Kidney (tissue), 22 donors: ENCODE measurements at places on chromosomes 16 and 17. TPM values are rescaled to one million over a fixed set of nuclear protein-coding genes. Genes with fewer than 3 reads are reported as not detected.

DNA sequence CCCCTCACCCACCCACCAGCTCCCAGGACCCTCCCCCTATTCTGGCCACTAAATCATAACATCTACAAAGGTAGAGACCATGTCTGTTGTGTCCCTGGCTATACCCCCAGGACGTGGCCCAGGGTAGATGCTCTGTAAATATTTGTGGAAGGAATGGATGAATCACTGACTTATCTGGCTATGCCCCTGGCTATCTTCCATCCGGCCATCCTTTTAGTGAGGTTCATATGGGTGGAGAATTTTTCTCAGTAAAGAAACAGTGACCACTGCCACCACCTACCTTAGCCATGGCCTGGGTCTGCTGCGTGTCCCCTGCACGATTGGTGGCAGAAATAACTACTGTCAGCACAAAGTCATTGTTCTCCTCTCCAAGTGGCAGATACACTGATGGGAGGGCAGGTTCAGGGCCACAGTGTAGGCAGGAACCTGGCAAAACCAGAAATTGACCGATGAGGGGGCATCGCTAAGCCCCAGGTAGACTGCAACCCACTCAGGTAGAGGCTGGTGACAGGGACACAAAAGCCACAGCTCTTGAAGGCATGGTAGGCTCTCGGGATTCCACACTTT is 63.1 kb upstream of the BCO1 start:
- H3K4me3 ChIP-seq, result no peak overlapping the region
- H3K27me3 ChIP-seq, result no peaks in the 10 kb centered on the region
- no peak overlapping the region for H3K27ac ChIP-seq
- H3K4me1 ChIP-seq, result no peaks in the 10 kb centered on the region
- no peaks in the 10 kb centered on the region for H3K36me3 ChIP-seq

GRCh38 chr17:63019138-63019873 is 53.3 kb downstream of the TANC2 start:
- no peak overlapping the region for H3K4me3 ChIP-seq
- H3K27me3 ChIP-seq, result no peaks in the 10 kb centered on the region
- H3K27ac ChIP-seq, result no peak overlapping the region

CCDC144A gene
- total RNA-seq, result 7.6 TPM

DNA sequence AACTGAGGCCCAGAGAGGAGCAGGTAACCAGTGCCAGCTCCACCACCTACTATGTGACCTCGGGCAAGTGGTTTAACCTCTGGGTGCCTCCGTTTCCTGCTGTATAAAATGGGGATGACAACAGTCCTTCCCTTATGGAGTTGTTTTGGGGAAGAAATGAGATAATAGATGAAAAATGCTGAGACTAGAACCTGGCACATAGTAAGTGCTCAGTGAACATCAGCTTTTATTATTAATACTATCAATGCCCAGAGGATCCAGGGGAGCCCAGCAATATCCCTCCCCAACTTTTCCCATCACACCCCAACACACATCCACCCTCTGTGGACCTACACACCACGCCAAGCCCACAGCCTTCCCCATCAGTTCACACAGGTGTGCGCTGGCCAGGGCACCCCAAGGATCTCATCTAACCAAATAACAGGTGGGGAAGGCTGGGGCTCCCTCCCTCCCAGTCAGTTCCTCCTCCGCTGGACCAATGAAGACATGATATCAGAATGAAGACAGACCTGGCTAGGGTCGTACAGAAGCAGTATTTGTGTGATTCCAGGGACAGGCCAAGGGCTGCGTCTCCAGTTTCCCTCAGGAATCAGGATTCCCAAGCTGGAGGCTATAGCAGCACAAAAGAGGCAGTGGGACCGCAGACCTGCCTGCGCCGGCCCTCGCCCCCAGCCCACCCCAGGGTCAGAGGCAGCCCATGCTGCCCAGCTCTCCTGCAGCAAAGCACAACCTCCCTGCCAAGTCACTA is 1.8 kb downstream of the ATP2A3 start:
- peaks cover 5% of the 10 kb centered on the region for H3K27me3 ChIP-seq
- DNase-seq, result no peak
- no peak overlapping the region for H3K4me3 ChIP-seq
- H3K27ac ChIP-seq, result no peak overlapping the region
- no peaks in the 10 kb centered on the region for H3K36me3 ChIP-seq

COX4I1 gene
- total RNA-seq, result 439 TPM

EPOP gene
- total RNA-seq, result 1.3 TPM

- no peaks in the 10 kb centered on the region for H3K27me3 ChIP-seq
- no peak overlapping the region for H3K27ac ChIP-seq
- peak; percentile 13 for DNase-seq
- no peaks in the 10 kb centered on the region for H3K36me3 ChIP-seq
- H3K4me3 ChIP-seq, result no peak overlapping the region
- no peaks in the 10 kb centered on the region for H3K4me1 ChIP-seq
Observed at GRCh38 chr17:16924696-16925440, 47.0 kb downstream of the TNFRSF13B start.

- H3K4me3 ChIP-seq, result no peak overlapping the region
- H3K27ac ChIP-seq, result peak overlapping the region; percentile 65
- DNase-seq, result no peak
Observed at GRCh38 chr17:2172999-2173398, 118.1 kb downstream of the HIC1 start.

TBC1D28 gene
- total RNA-seq, result not detected

DNA sequence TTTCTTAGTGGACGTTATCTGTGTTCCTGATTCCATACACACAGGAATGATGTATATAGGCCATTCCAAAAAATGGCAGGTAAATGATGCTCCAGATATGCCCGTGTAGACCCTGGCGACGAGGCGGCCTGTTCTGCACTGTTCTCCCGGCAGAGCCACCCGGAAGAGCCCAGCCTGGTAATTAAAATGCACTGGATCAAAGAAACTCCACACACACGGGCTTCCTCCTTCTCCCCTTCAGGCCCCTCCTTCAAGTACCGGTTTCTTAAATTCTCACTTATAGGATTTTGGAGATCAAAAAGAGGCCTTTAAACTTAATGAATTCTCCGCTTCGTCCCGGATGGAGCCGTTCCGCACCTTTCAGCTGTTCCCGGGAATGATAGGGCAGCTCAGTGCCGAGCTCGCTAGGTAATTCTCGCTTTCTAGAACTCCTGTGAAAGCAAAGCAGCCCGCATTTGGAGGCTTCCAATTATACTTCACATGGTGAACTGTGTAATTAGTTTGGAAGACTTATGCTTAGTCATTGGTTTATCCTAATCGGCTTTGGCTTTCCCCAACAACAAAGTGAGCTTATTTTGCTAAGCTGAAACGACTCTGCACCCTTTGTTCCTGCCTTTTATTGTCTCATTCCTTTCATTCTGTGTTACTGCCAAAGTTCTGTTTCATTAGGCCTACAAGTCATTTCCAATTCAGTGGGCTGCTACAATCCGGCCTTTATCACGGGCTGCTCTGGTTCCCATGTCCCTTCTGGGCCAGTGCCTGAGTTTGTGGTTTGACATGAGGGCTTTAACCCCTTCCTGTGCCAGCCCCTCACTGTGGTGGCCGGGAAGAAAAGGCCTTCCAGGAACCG is 150.0 kb downstream of the MSI2 start:
- H3K27me3 ChIP-seq, result no peaks in the 10 kb centered on the region
- no peak overlapping the region for H3K4me3 ChIP-seq
- peak overlapping the region; percentile 65 for H3K27ac ChIP-seq
- H3K4me1 ChIP-seq, result peaks cover 36% of the 10 kb centered on the region
- H3K36me3 ChIP-seq, result no peaks in the 10 kb centered on the region
- DNase-seq, result peak; percentile 93

SMCR8 gene
- 22.4 TPM for total RNA-seq

- H3K36me3 ChIP-seq, result no peaks in the 10 kb centered on the region
- no peak overlapping the region for H3K4me3 ChIP-seq
- H3K4me1 ChIP-seq, result no peaks in the 10 kb centered on the region
- no peak overlapping the region for H3K27ac ChIP-seq
Observed at GRCh38 chr16:88387180-88387765, 4.5 kb downstream of the ZNF469 start.

DNA sequence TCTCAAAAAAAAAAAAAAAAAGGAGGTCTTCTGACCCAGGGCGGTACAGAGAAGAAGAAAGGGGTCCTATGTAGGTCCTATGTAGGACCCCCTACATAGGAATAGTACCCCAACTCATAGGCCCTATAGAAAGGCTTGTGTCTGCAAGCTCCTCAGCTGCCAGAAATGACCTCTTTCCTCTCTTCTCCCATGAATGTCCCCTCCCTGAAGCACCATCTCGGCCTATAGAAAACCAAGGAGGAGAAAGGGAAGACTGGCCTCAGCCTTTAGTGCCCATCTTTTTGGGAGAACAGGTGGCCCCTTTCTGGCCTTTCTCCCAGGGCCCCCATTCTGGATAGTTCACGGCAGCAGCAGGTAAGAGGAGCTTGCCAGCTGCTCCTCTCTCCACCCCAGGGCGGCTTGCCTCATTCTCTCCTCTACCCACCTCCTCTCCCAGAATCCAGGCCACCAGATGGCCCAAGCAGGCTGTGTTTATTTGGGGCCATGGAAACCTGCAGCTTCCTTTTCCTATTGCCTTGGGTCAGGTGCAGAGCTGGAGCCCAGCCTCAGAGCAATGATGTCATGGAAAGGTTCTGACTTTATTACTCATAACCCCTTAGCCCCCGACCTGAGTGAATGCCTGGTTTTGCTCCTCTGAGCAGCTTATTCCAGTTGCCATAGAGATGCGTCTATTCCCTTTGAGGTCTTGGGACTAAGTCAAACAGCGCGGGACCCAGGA is 1.6 kb upstream of the MRPL58 start:
- H3K36me3 ChIP-seq, result no peaks in the 10 kb centered on the region
- H3K4me3 ChIP-seq, result no peak overlapping the region
- no peaks in the 10 kb centered on the region for H3K27me3 ChIP-seq
- H3K4me1 ChIP-seq, result peaks cover 9% of the 10 kb centered on the region
- DNase-seq, result peak; percentile 69

SLC35G6 gene
- total RNA-seq, result not detected

TUBB3 gene
- total RNA-seq, result 35.0 TPM

GGNBP2 gene
- 86.8 TPM for total RNA-seq

KRTAP9-8 gene
- total RNA-seq, result not detected

DNA sequence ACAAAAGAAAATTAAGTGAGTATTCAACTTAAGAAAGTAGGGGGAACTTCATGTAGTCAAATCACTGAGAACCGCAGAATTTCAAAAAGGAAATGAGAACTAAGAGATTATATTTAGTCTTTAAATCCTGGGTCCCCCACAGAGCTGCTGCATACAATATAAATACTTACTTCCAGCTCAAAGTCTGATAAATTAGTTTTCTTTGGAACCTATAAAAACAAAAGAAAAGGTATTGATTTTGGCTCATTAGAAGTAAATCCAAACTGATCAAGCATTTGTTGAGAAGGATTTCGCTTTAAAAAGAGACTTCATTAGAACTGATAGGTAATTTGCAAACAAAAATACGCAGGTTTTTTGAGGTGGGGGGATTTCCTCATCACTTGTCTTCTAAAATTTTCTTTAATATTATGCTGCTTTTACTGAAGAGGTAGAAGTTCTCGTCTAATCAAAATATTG is 21.9 kb downstream of the PARN start:
- H3K27me3 ChIP-seq, result no peaks in the 10 kb centered on the region
- H3K36me3 ChIP-seq, result peaks cover 31% of the 10 kb centered on the region
- no peak overlapping the region for H3K4me3 ChIP-seq
- H3K4me1 ChIP-seq, result no peaks in the 10 kb centered on the region

GRCh38 chr17:46868689-46869187 is 17.4 kb downstream of the WNT9B start:
- no peak overlapping the region for H3K4me3 ChIP-seq
- no peak overlapping the region for H3K27ac ChIP-seq
- H3K36me3 ChIP-seq, result no peaks in the 10 kb centered on the region
- H3K27me3 ChIP-seq, result no peaks in the 10 kb centered on the region
- no peak for DNase-seq

NSRP1 gene
- 40.2 TPM for total RNA-seq
